K562 (cell line): ENCODE measurements at places on chromosomes 3 and 15. TPM values are rescaled to one million over a fixed set of nuclear protein-coding genes. Genes with fewer than 3 reads are reported as not detected.

The DGKG gene
- 0.29 TPM in 1 of 2 replicates, not detected in the other for total RNA-seq

GRCh38 chr15:48478581-48478980, 147.4 kb downstream of the DUT start:
- DNase-seq: no peak
- H3K4me3 ChIP-seq: no peak overlapping the region
- no peaks in the 10 kb centered on the region for H3K4me1 ChIP-seq
- H3K27me3 ChIP-seq: peaks cover 5% of the 10 kb centered on the region; the same call in 1 of the 2 replicates
- no peaks in the 10 kb centered on the region for H3K36me3 ChIP-seq

The EFCAB12 gene
- 0.95 and 1.1 TPM in 2 replicates for total RNA-seq

GRCh38 chr3:112293368-112294321, at the start of gene SLC9C1:
SLC9C1 (minus strand) TSS chr3:112294216; CDS start chr3:112286791, 7,425 bp downstream.
- no peak within 1 kb of the TSS for H3K4me3 ChIP-seq
- H3K4me1 ChIP-seq: no peaks in the 10 kb centered on the region; the same call in 2 of the 3 replicates
- no peak within 1 kb of the TSS for H3K27ac ChIP-seq
- H3K36me3 ChIP-seq: no peaks in the 10 kb centered on the region
- H3K27me3 ChIP-seq: no peaks in the 10 kb centered on the region

DNA sequence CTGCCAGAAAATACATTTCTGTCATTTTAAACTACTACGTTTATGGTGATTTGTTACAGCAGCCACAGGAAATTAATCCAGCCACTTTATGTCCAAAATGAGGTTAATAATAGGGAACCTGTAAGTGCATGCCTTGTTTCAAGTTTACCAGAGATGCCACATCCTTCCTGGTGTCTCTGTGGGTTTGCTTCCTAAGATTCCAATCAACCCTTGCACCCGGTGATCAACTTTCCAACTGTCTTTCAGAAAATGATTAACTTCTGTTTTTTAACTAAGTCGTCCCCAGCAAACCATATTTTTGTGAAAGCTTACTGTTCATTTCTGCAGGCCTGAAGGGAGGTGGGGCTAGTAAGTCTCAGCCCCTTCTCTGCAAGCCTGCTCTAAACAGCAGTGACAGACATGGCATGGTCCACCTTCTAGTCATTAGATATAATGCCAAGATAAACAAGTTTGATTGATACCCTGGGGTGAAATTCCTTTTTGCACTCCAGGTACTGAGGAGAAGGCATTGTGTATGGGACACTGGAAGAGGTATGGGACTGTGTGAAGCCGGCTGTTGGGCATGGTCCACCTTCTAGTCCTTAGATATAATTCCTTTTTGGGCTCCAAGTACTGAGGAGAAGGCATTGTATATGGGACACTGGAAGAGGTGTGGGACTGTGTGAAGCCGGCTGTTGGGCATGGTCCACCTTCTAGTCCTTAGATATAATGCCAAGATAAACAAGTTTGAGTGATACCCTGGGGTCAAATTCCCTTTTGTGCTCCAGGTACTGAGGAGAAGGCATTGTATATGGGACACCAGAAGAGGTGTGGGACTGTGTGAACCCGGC, 11.1 kb upstream of the TMC3 start:
- no peaks in the 10 kb centered on the region for H3K36me3 ChIP-seq
- no peak for DNase-seq
- H3K4me1 ChIP-seq: no peaks in the 10 kb centered on the region
- H3K27ac ChIP-seq: no peak overlapping the region
- H3K4me3 ChIP-seq: no peak overlapping the region

GRCh38 chr3:25471081-25471768, 43.2 kb downstream of the RARB start:
- DNase-seq: no peak
- no peak overlapping the region for H3K4me3 ChIP-seq
- no peaks in the 10 kb centered on the region for H3K4me1 ChIP-seq
- no peaks in the 10 kb centered on the region for H3K27me3 ChIP-seq
- H3K27ac ChIP-seq: no peak overlapping the region

The ACTC1 gene
- 0.09 TPM in 1 of 2 replicates, not detected in the other for total RNA-seq

- H3K27me3 ChIP-seq: no peaks in the 10 kb centered on the region
- no peak overlapping the region for H3K4me3 ChIP-seq
- H3K4me1 ChIP-seq: peaks cover 36% of the 10 kb centered on the region
- peak overlapping the region; percentile 75 for H3K27ac ChIP-seq
- DNase-seq: peak; percentile 52
These were observed 529.6 kb downstream of the SHQ1 start for GRCh38 chr3:72318504-72319193.

The MCTP2 gene
- total RNA-seq: 0.07 TPM in 2 replicates
